Activated T-cell treated with anti-CD3 and anti-CD28 coated beads for 4 hours (primary cell): ENCODE measurements at places on chromosomes 4 and X.
A peak's percentile ranks its signal among the peaks of the same experiment; 100 is the strongest.

DNA sequence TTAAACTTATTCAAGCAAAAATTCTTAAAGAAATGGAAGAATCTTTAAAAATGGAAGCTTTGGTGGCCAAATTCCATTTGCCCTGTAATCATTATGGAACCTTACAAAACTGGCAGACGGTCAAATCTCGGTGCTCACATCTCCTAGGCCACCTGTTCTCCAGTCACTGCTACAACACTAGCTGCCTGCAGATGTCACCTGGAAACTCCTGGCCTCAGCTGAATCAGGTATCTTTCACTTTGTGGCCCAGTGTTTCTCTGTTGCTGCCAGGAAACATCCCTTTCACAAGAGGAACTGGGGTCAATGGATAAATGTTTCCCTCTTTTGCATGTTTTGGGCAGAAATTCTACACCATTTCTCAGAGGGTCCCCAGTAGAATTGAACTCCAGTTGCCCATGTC is 4.2 kb upstream of the CXCL3 start:
- no peak for DNase-seq

DNA sequence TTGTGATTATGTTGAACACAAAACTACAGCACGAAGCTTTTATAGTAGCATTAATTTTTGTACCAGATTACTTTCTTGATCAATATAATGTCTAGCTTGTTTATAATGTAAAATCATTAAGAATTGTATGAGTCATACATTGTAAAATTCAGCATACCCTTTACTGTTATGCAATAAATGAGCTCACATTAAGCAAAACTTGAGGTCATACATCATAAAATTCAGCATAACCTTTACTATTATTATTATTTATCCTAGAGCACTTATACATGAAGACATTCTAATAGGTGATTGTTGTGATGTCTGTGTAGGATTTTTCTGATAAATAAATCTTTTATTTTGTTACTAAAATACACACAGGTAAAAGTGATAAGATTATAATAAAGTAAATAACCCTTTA is 49.4 kb downstream of the DTHD1 start:
- no peak for DNase-seq

GRCh38 chr4:5836943-5837342 is 55.9 kb downstream of the CRMP1 start:
- no peak for DNase-seq

DNA sequence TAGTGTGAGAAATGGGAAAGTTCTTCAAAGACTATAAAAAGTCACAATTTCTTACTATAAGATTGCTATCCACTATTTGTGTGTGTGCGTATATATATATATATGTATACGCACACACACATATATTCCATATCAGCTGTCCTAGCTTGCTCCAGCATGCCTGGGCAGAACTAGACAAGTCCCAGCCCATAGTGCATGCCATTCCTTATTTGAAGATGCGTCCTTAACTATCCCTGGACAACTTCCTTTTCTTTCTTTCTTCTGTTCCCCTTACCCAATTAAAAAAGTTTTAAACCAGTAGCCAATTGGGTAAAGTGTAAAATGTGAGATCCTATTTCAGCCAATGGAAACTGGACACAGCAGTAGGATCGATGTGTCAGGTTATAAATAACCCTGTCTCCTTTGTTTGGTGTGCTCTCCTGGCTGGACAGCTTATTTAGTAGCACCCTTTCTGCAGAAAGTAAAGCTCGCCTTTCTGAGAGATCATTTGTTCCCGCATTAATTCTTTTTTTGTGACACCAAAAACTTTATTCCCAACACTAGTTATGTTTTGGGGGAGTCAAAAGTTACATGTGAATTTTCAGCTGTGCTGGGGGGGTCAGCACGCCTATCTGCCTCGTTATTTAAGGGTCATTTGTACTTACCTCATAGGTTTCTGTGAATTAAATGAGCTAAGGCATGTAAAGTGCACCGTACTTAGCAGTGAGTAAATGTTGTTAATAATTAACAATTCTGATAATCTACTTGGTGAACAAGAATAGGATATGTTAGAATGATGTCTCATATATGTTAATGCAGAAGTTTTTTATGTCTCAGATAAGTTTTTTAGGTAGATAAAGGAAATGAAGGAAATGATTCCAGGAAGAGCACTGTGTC is 40.9 kb downstream of the KDM6A start:
- DNase-seq = no peak

DNA sequence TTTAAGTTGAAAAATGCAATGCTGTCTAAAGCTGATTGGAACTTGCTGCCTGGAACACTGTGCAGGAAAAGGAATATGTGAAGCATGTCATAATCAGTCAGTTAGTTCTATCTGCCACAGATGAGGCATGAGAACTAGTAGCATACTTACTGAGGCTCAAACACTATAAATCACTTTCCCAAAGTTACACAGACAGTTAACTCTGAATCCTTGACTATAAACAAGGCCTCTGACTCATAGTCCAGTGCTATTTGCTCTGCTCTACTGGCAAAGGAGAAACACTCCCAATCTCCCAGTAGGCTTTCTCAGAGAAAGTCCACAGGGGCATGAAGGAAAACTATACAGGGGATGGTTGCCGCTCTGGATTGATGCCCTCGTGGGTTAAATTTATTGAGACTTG is 2078.4 kb upstream of the TENM3 start:
- DNase-seq = no peak

DNA sequence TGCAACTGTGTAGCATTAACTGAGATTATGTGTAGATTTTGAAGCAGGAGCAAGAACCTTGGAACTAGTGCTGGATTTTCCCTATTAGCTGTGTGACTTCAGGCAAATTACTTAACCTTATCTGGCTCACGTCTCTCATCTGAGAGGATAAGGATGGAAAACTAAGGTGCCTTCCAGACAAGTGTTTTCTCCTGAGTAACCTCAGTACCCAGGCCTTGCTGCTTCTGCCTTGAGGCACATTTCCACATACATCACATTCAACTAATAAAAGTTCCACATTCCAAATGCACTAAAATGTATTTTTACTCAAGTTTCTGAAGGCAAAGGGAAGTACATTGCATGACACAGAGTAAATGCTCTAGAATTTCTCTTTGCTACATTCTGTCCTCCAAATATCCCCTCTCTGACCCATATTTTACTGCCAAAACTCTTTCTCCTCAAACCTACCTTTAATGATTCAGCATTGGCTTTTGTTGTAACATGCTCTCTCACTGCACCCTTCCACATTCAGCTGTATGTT is 195.4 kb upstream of the ADGRL3 start:
- DNase-seq = no peak

- DNase-seq = no peak
Measured at GRCh38 chrX:39759526-39760224, 338.1 kb downstream of the BCOR start.

DNA sequence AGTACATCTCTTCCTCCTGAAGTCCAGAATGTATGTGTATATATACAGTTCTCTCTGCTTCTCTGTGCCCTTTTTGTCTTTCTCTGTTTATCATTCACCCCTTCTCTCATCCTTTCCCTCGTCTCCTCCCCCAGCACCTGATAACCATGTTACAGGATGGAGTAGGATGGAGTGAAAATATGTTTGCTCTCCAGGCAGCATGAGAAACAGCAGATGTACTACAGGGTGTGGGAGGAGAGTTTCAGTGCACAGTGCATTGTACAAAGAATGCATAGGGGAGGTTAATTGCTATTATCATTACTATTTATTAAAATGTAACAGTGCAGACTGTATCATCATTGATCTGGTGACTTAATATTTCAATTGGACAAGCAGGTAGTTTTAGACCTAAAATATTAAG is 104.5 kb downstream of the MFAP3L start:
- no peak for DNase-seq

DNA sequence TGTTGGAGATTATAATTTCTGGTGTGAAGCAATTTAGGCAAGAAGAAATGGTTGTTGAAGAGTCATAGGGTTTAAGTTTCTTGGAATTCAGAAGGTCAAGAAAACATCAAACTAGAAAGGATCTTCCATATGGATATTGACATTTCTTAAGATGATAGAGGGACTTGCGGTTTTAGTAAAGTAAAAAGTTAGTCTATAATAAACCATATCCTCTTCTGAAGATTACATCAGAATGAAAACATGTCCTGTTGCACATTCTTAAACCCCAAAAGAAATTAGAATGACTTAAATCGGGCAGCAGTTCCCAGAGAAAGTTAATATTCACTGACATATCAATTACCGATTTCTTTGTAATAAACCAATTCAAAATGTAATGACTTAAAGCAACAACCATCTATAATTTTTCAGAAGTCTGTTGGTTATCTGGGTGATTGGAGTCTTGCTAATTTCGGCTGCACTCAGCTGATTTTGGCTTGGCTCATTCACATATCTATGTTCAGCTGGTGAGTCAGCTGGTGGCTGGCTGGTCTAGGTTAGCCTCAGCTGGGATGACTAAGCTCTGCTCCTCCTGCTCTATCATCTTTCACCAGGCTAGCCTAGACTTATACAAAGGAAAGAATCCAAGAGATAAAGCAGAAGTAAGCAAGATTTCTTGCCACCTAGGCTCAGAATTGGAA is 24.4 kb upstream of the DYNLT3 start:
- no peak for DNase-seq

DNA sequence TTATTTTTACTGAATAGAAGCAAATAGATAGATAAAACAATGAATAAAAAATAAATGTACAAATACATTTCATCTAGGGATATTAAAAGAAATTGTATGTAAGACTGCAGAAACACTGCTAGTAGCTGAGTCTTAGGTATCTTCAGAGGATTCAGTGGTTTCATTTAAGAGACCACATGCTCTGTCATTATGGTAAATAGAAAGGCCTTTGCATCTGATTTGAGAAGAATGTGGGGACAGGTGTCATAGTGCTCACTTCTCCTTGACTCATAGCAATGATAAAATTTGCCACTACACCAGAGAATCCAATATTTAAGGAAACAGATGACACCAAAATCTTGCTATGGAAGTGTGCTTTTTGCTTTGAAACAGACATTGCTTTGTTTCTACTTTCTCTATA is 59.8 kb upstream of the PPP1R2C start:
- no peak for DNase-seq

DNA sequence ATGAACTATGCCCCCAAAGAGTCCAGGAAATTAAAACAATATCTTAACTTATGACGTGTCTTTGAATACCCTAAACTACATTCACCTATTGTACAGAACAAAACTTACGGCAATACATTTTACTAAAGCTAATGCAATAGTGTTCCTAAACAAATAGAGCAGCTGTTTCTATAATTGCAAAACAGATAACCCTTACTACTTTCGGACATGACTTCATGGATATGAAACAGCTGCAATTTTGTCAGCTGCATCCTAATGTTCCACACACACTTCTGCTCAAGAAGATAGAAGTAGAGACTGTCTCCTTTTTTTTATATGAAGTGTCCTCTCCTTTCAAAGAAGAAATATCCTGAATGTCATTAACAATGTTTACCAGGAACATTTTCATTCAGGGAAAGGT is 174.9 kb downstream of the ACTRT1 start:
- no peak for DNase-seq

DNA sequence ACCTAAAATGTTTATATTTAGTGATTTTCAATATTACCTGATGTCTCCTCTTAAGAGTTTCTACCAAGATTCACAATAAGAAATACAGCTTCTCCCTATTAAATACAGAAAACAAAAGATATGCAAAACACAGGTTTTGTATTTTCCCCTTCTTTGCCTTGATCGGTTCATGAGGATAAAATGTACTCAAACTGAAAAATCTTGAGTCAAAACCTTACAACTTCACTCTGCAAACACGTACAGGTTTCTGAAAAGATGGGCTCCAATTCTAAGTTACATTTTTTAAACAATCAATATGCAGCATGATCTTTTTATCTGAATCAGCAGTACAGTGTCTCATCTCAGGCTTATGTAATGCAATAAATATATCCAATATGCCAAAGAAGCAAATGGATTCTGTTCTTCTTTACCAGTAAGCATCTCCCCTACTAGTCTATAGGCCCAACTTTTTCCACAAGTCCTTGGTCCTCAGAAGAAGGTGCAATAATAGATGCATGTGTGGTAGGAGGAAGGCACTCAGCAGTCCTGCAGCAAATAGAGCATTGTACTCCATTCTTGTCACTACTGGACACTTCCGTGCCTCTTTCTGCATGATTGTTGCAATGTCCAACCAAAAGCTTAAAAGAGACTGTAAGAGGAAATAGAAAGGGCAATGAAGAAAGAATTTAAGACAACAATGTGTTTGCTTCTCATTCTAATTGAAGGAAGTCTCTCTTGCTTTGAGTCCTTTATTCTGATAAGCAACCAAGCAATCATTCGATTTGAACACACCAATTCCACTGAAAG is 3.2 kb downstream of the MAPK10 start:
- DNase-seq = no peak

GRCh38 chrX:48720577-48721250 is 24.2 kb downstream of the SUV39H1 start:
- DNase-seq = no peak

DNA sequence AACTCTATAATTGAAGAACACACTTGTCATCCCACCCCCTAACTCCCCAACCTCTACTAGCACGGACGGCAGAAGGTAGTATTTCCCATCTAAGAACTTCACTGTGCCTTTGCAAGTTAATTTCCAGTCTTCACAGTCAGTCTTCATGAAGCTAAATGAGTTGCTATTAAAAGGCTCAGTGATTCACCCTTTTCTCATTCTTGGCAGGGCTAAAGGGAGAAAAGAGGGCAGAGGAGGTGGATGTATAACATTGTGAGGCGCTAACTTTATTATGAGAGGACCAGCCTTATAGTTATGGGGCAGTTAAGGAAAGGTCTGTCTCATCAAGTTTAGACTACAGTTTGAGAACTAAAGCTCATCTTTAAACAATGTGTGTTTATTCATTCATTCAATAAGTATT is 161.0 kb upstream of the S100G start:
- DNase-seq = no peak

- DNase-seq = peak; percentile 63
Measured at GRCh38 chr4:140149846-140150635, 3.9 kb downstream of the MAML3 start.

DNA sequence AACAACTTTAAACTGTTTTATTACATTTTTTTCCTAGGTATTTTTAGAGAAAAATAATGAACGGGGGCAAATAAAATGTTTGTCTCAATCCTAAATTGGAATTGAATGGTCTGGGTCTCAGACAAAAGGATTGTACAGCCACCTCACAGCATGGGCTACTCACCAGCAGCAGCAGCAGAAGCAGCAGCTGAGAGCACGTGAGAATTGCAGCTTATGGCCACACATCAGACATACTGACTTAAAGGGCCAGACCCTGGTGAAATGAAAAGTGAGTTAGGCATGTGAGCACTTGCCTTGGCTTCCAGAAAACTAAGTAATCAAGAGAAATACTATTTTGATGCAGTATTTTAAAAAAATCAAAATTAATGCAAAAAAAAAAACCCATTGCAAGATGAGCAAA is 56.6 kb downstream of the AASDH start:
- no peak for DNase-seq

GRCh38 chrX:118181030-118181429 is 64.4 kb upstream of the KLHL13 start:
- no peak for DNase-seq

DNA sequence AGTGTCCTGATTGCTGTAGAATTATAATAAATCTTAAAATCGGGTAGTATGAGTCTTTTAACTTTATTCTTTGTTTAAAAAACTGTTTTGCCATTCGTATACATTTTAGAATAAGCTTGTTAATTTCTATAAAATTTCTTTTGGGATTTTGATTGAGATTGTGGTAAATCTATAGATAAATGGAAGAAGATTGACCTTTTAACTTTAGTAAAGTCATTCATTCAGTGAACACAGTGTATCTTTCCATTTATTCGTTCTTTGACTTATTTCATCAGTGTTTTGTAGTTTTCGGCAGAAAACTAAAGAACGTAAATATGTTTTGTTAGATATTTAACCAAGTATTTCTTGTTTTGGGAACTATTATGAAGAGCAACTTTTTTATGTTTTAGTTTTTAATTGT is 38.9 kb downstream of the DRD5 start:
- no peak for DNase-seq
